ENCODE measurements at places on chromosomes 11 and 22. TPM values are rescaled to one million over a fixed set of nuclear protein-coding genes. Genes with fewer than 3 reads are reported as not detected.
A peak's percentile ranks its signal among the peaks of the same experiment; 100 is the strongest.

The OR10A2 gene
- not detected for total RNA-seq

The FAM111B gene
- 3.4 TPM for total RNA-seq

The OPCML gene
- 4.1 TPM for total RNA-seq

The IL18 gene
- total RNA-seq, result 0.90 TPM

The NRIP3 gene
- total RNA-seq, result 1.4 TPM

DNA sequence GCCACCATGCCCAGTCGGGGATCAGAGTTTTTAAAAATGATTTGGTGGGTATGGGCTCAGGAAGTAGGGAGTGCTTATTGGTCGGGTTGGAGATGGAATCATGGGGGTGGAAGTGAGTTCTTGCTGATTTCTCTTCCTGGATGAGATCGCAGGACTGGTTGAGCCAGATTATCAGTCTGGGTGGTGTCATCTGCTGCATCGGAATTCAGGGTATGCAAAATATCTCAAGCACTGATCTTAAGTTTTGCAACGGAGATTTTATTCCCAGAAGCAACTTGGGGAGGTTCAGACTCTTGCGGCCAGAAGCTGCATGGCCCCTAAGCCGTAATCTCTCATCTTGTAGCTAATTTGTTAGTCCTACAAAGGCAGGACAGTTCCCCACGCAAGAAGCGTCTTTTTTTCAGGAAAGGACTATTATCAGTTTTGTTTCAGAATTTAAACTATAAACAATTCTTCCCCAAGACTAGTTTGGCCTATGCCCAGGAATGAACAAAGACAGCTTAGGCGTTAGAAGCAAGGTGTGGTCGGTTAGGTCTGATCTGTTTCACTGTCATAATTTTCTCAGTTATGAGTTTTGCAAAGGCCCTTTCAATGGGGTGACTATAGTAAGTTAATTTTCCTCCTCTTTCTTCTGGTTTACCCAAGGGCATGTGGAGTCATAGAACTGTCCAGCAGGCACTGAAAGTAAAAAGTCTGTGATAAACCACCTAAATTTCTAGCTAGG lies 1.4 kb upstream of the PIWIL3 start:
- DNase-seq, result no peak

DNA sequence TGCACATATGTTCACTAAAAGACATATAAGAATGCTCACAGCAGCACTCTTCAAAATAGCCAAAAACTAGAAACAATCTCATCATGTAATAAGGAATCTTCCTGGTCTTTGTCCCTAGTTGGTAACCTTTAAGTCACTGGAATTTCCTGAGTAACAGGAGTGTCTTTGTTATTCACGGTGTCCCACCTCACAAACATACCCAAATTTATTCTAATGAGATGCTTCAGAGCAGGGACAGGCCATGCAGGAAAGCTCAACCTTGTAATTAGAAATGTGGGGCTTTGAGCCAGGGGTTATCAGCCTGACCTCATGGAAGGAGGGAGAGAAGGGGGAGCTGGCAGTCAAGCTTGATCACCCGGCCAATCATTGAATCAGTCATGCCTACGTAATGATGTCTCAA lies 40.3 kb upstream of the NFRKB start:
- no peak for DNase-seq

DNA sequence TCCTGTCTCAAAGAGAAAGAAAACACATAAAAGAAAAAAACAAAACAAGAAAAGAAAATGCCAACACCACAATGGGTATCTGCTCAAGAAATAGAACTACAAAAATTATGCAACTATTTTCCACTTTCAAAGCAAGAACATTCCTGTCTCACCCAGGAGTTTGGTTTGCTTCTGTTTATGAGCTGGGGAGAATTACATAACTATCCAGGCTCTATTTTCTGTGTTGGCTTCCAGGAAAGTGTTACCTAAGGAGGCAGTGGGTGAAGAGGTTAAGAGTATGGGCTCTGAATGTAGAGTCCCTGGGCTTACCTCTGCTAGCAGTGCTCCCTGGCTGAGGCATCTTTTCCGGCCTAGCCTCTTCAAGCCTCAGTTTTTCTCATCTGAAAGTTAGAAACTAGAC lies 426.7 kb downstream of the MIAT start:
- no peak for DNase-seq

- DNase-seq, result peak; percentile 83
Measured at GRCh38 chr22:31046539-31047226, 34.4 kb upstream of the SMTN start.

DNA sequence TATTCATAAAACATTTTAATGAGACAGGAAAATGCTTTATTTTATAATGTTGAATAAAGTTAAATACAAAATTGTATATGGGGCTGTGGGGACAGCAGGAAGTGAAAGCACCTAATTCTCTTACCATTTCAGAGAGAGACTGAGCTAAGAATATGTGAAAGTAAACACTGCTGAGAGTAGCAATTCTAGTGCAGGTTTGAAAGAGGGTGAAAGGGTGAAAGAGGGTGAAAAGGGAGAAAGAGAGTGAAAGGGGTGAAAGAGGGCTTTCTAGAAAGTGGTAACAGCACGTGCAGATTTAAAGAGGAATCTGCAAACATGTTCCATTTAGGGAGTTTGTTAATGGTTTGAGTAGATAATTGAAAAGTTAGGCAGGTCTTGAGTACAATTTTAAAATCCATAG lies 652.0 kb upstream of the CCDC90B start:
- DNase-seq, result no peak

DNA sequence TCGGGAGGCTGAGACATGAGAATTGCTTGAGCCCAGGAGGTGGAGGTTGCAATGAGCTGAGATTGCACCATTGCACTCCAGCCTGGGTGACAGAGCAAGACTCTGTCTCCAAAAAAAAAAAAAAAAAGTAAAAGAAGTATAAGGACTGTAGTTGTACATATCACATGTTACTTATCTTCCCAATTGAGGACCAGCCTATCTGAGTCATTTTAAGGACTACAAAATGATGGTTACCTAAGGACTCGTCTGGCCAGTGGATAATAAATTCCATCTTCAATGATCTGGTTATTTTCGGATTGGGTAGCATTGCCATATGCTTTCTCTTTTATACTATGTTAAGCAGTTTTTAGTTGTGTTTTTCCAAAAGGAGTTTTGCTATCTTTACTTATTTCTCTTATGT lies 55.3 kb downstream of the PPFIA1 start:
- no peak for DNase-seq

- no peak for DNase-seq
Measured at GRCh38 chr11:70628855-70629844, 230.8 kb downstream of the CTTN start.

GRCh38 chr11:13091373-13091772 lies 82.3 kb downstream of the RASSF10 start:
- DNase-seq, result no peak

DNA sequence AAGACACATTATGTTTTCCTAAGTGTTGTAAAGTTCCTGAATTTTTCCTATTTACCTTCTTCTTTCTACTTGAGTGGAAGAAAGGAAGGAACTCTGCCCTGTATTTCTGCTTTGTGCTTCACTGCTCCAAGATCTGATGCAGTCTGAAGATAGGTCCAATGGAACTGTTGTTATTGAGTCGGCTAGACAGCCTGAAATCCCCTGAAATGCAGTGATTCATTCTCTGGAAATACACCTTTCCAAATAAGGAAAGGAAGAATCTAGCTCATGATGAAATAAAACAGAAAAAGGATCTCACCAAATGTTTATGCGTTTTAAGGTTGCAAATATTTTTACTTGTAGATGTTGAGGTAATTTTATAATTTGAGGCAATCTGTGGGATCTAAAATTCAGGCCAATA lies 322.8 kb downstream of the GUCY1A2 start:
- no peak for DNase-seq

DNA sequence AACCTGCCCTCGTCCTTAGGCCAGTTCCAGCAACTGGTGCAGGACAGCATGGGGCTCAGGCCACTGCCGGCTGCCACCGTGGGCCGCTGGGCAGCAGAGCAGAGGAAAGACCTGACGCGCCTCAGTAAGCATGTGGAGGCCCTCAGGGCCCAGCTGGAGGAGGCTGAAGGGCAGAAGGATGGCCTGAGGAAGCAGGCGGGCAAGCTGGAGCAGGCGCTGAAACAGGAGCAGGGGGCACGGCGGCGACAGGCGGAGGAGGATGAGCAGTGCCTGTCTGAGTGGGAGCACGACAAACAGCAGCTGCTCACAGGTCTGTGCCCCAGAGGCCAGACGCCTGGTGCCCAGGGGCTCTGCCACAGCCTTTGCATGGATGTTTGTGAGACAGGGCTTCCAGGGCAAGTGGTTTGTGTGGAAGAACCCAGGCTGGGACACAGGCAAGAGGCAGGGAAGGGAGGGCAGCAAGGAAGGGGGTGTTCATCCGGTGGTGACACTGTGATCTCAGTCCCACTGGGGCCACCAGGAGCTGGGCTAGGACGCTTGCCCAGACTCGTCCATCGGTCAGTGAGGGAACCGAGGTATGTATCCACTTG lies 13.9 kb downstream of the CCDC157 start:
- DNase-seq, result no peak

DNA sequence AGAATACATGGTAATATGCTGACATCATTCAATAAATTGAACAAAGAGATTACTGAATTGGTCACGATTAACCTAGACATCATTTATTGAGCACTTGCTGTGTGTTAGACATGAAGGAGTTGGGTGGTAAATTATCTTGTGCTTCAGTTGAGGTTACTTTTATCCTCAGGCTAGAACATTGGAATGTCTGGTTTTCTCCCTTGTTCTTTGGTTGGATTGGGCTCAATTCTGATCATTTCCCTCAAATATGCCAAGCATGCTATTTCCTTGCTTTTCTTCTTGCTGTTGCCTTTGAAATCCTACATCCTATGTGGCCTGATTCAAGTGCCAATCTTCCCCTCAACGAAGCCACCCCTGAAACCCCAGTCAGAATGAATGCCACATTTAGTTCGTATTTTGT lies 65.8 kb downstream of the DEUP1 start:
- DNase-seq, result no peak
